ENCODE measurements at places on chromosomes 13 and 19.

DNA sequence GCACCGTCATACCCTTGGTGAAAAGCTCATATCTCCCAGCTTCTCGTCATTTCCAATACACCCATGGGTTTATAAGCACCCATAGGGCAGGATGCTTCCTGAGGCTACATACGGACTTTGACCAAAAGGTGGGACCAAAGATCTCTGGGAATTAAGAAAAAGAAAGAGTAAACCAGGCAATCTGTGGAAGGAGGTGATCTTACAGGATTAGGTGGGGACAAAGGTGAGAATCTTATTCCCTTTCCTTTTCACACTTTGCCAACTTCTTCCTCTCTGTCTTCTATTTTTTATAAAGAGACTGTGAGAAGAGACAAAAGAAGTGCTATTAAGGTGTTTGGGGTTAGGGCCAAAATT lies 172.0 kb downstream of the DLEU7 start:
- DNase-seq = no peak

DNA sequence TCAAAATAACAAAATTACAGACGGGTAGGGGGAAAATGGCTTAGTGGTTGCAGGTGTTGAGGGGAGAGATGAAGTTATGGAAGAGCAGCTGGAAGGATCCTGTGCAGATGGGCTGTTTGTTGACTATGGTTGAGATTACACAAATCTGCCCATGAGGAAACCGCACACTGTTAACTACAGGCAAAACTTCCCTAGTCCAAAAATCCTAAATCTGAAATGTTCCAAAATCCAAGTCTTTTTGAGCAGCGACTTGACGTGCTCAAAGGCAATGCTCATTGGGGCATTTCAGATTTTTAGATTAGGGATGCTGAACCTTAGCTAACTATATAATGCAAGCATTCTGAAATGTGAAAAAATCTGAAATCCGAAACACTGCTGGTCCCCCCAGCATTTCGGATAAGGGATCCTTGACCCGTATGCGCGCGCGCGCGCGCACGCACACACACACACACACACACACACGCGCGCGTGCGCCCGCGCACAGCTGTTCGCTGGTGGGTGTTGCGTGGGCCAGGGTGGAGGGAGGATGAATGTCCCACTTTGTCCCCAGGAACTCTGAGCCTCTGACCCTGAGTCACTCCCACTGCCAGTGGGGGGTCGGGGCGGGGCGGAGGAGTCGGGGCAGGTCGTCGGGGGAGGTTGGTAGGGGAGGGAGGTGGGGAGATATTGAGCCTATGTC lies 6.8 kb downstream of the F2RL3 start:
- no peak for DNase-seq

GRCh38 chr19:43774103-43774939 lies 6.5 kb downstream of the KCNN4 start:
- DNase-seq = no peak

DNA sequence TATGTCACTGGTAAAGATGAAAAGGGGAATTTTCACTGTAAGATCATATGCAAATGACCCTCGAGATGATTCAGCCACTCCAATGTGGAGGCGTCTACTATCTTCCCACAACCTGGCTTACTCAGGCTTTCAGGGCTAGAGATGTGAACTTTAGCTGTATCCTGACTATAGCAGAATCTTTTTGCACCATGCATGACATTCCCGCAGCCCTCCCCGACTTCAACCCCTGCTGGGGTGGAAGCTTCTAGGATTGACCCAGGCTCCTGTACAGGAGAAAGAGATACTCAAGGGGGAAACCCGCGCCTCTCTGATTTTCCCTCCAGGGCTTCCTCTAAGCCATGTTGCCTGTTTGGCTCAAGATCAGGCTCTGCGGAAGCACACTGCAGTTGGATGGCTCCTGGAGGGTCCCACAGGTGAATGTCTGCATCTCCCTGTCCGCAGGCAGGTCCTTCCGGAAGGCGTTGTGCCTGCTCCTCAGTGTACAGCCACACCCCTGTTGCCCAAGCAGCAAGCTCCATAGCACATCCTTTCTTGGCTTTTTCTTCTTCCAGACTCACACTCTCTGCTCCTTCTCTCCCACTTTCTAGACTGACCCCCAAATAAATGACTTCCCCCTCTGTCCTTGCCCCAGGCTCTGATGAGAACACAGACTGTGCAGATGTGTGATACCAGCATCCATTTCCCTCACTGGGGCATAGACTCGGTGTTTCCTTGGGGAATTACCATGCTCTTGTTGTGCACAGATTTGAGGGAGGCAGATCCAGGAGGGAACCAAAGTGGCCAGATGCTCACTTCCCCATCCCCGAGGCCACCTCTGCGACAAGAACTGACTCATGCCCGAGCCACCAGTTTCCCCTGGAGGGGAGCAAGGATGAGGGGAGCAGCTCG lies 29.1 kb upstream of the POP4 start:
- DNase-seq = no peak

GRCh38 chr13:41075034-41075433 lies 13.7 kb downstream of the WBP4 start:
- peak; percentile 60 for DNase-seq

DNA sequence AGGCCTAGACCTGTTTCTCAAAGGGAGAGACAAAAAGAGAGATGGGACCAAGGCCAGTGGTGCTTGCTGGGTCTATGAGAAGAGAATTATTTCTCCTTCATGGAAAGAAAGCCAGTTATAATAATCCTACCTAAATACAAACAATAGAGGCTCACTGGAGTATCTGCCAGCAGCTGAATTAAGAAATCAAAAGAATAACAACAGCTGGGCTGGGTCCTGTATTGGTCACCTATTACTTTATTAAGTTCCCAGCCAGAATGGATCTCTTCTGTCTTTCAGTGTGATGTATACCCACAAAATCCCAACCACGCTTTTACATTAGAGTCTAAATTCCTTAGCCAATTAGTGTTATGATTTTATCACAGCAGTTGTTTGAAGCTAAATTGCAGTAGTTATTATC lies 297.8 kb upstream of the DACH1 start:
- no peak for DNase-seq

DNA sequence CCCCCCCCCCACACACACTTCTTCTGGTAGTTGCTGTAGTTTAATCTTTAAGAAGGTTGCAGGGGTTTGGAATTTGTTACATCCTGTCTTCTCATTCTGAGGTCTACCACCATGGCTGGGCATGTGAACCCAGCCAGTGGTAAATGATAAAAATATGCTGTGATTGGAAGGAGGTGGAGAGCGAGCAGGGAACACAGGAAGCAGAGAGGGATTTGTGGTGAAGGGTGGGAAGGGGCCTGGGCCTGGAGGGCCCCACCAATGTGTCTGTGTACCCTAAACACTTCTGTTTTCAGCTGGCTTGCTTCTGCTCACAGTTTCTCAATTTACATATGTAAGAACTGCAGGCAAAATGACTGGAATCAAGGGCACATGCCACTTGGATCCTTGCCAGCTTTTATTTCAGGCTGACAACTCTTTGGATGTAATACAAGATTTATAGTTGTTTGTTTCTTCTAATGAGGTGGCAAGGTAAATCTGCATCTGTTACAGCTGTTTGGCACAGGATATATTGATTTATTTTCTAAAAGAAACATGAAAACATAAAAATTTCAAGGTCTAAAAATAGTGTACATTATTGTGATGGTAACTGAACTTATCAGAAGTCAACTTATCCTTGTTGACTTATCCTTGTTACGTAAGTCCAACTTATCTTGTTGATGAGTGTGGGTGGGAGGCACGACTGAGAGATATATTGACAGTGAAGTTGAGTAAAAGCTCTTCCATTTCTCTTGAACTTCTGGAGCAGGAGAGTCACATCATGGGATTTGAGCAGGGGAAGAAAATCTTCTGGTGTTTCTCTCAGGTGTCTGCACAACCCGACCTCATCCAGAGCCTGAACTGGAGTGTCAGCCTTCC lies 313.2 kb downstream of the SHISA2 start:
- DNase-seq = no peak

DNA sequence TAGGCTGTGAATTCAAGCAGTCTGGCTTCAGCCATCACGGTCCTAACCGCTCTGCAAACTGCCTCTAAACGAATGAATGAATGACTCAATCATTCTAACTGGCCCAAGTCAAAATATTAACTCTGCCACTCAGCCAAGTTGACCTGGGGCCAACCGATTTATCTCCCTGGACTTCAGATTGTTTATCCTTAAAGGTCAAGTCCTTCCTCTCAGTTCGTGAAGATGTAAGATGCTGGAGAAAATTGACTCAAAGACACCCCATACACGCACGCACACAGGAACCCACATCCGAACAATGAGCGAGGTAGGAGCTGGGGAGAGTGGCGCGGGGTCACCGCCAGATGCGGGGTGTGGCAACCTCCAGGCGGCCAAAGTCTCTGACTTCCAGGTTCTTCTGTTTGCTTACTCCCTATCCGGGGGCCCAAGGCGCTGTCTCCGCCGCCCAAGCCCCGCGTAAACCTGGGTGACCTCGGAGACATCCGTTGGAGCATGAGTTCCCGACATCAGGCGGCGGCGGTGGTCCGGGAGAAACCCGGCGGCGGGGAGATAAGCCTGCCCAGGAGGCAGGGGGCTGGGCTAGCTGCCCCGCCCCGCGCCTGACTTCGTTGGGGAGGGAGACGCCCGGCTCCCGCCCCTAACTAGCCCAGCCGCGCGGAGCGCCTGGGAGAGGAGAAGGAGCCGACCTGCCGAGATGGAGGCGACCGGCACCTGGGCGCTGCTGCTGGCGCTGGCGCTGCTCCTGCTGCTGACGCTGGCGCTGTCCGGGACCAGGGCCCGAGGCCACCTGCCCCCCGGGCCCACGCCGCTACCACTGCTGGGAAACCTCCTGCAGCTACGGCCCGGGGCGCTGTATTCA lies at the start of gene CYP2S1:
Gene CYP2S1, plus strand, starts transcription at position 646 of the 856 bp plus-strand sequence. Its CDS starts 46 bp downstream, at position 692.
- DNase-seq = no peak

Data from CD4-positive, alpha-beta T cell treated with Interferon alpha-2 for 1 hour (primary cell).